ENCODE measurements at places on chromosomes 6 and 20. TPM values are rescaled to one million over a fixed set of nuclear protein-coding genes. Genes with fewer than 3 reads are reported as not detected.

Gene HTR1E
- total RNA-seq = 0.19 TPM

Gene TSPO2
- total RNA-seq = not detected

DNA sequence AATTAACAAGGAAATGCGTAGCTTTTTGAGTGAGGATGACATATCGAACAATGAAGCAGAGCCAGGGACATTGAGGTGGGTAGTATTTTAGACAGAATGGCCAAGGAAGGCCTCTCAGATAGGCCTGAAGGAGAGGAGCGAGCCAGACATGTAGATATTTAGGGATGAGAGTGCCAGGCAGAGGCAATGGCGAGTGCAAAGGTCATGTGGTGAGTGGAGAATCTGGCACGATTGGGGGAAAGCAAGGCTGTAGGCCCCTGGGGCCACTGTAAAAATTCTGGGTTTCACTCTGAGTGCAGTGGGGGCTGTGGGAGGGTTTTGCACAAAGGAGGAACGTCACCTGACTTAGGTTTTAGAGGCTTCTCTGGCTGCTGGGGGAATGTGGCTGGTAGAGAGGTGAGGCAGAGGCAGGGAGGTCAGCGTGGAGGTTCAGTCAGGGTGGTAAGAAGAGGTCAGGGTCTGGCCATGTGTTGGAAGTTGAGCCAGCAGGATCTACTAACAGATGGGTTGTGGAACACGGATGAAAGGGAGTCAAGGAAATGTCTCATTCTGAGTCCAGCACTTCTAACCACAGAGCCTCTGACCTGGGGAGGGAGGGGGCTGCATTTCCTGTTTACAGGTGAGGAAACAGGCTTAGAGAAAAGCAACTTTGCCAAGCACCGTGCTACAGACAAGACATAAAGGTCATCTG, 11.3 kb downstream of the SIRPA start:
- no peak for DNase-seq

- DNase-seq = no peak
These were observed at the start of gene ANKRD60 for GRCh38 chr20:58228484-58229197. TSS of gene ANKRD60 (minus strand) at chr20:58228653. CDS start at chr20:58228653, 0 bp downstream.

DNA sequence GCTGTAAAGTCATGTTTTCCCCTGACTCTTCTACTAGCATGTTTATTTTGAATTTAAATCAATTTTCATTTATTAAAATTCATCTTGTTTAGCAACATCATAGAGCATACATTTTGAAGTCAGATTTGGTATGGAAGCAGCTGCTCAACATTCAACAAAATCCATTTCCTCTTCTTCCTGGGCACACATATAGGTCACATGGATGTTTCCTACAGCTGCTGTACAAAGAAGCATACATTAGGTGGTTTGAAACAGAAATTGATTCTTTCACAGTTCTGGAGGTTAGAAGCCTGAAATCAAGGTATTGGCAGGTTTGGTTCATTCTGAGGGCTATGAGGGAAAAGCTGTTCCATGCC, 495.2 kb downstream of the RFPL4B start:
- no peak for DNase-seq

DNA sequence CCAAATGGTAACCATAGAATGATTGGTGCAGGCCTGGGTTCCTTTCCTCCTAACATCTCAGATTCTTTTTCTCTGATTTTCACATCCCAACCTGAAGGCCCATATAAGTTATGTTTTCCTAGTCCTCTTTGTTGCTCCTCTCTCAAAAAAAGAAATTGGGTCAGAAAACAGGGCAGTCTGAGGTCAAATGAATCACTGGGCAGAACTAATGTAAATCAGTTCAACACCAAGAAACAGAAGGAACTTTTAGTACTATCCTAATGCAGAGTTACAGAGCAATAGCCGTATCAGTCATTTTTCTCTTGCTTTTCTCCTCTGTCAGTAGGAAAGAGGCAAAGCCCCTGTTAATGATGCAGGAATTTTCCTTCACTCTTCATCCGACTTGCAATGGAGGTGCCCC, 11.0 kb upstream of the TPD52L1 start:
- no peak for DNase-seq

All from esophagus muscularis mucosa (tissue), 4 donors.